ENCODE measurements at places on chromosomes 16 and 17.
A peak's percentile ranks its signal among the peaks of the same experiment; 100 is the strongest.

- no peak for DNase-seq
Measured at GRCh38 chr16:12679660-12680272, 123.9 kb downstream of the CPPED1 start.

GRCh38 chr16:60041671-60042070, 1307.6 kb upstream of the GOT2 start:
- no peak for DNase-seq

DNA sequence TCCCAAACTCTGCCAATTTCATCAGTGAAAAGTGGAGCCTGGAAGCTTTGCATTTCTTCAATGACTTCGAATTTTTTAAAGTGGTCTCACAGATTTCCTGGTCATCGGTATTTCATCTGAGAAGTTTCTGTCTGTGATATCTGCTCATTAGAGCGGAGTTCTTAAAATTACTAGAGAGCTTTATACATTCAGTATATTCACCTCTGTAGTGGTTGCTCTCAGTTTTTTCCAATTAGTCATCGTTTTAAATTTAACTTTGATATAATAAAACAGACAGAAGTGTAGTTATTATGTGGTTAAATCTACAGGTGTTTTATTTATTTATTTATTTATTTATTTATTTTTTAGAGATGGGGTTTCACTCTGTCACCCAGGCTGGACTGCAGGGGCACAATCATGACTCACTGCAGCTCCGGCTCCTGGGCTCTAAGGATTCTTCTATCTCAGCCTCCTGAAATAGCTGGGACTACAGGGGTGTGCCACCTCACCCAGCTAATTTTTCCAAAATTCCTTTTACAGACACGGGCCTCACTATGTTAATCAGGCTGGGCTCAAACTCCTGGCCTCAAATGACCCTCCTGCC, 16.0 kb downstream of the ARHGAP17 start:
- no peak for DNase-seq

DNA sequence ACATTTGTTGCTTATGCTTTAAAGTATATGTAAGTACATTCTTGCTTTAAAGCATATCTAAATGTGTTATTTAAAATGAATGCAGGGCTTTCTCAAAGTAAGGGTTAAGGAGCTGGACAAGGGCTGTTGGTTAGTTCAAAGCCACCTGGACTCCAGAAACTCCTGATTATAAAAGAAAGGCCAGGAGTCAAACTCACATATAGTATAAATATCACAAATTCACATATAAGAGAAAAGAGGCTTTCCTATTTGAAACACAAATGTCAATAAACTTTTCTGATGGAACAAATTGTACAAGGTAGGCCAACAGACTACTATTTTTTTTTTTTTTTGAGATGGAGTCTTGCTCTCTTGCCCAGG, 84.5 kb upstream of the CORO6 start:
- DNase-seq = no peak

DNA sequence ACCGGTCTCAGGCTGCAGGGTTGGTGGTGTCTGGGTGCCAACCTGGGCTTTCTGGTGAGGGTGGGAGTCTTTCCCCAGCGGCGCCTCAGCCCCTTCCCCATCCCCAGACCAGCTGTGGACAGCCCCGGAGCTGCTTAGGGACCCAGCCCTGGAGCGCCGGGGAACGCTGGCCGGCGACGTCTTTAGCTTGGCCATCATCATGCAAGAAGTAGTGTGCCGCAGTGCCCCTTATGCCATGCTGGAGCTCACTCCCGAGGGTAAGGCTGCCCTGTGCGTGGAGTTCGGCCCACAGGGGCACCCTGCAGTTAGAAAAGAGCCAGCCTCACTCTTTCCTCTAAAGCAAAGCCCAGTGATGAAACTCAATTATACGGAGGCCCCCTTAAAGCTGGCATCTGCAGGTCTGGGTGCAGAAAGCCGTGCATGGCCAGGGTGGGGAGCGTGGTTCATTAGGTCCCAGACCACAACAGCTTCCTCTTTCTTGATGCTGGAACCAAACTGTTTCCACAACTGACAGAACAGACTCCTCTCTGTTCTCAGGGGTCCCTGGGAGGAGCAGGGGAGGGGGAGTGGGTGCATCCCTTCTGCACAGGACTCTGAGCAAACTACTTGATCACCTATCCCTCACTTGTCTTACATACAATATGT, 10.7 kb downstream of the GUCY2D start:
- no peak for DNase-seq

- no peak for DNase-seq
Measured at GRCh38 chr17:8420041-8420934, 15.4 kb upstream of the NDEL1 start.

- peak; percentile 16 for DNase-seq
Measured at GRCh38 chr16:397736-398332, 835 bp downstream of the NME4 start.

All from NCI-H2227 treated with DMSO at 0.1 percent for 48 hours (cell line).